ENCODE measurements at places on chromosomes 12 and 14. TPM values are rescaled to one million over a fixed set of nuclear protein-coding genes. Genes with fewer than 3 reads are reported as not detected.

DNA sequence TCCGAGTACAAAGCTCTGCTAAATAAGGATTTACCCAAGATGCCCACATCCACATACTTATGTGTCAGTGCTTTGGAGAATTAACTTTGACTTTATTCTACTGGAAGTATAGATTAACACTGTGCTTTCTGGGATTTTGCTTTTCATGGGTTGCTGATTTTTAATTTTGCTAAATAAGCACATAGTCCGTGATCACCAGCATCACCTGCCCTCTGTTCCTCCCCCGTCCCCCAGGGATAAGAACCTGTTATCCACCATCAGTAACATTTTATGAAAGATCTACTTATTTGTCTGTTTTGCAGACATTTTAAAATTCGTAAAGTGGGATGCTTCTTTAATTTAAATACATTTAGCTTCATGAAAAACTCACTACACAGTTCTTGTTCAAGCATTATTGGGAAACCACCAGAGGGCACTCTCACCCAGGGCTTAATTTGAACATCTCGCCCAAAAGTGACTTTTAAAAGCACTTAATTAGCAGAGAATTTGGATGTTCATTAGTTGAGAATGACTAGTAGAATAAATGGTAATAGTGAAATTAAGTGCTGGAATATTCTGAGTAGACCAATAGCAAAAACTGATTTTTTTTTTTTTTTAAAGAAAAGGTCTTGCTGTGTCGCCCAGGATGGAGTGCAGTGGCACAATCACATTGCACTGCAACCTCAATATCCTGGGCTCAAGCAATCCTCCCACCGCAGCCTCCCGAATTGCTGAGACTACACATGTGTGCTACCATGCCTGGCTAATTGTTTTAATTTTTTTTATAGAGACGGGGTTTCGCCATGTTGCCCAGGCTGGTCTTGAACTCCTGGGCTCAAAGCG, 35.7 kb downstream of the MRPL42 start:
- no peaks in the 10 kb centered on the region for H3K36me3 ChIP-seq
- no peaks in the 10 kb centered on the region for H3K4me1 ChIP-seq
- no peak overlapping the region for H3K27ac ChIP-seq
- H3K4me3 ChIP-seq: no peak overlapping the region
- DNase-seq: no peak

GRCh38 chr12:4628406-4628805, 20.4 kb downstream of the AKAP3 start:
- DNase-seq: no peak
- no peaks in the 10 kb centered on the region for H3K27me3 ChIP-seq
- no peak overlapping the region for H3K4me3 ChIP-seq
- no peak overlapping the region for H3K27ac ChIP-seq
- H3K36me3 ChIP-seq: no peaks in the 10 kb centered on the region

- no peak overlapping the region for H3K4me3 ChIP-seq
- H3K4me1 ChIP-seq: peaks cover 13% of the 10 kb centered on the region
- H3K36me3 ChIP-seq: no peaks in the 10 kb centered on the region
- H3K27me3 ChIP-seq: no peaks in the 10 kb centered on the region
- no peak overlapping the region for H3K27ac ChIP-seq
Measured at GRCh38 chr12:50579757-50580267, 75.0 kb downstream of the DIP2B start.

HOTAIR gene
- not detected for total RNA-seq

DNA sequence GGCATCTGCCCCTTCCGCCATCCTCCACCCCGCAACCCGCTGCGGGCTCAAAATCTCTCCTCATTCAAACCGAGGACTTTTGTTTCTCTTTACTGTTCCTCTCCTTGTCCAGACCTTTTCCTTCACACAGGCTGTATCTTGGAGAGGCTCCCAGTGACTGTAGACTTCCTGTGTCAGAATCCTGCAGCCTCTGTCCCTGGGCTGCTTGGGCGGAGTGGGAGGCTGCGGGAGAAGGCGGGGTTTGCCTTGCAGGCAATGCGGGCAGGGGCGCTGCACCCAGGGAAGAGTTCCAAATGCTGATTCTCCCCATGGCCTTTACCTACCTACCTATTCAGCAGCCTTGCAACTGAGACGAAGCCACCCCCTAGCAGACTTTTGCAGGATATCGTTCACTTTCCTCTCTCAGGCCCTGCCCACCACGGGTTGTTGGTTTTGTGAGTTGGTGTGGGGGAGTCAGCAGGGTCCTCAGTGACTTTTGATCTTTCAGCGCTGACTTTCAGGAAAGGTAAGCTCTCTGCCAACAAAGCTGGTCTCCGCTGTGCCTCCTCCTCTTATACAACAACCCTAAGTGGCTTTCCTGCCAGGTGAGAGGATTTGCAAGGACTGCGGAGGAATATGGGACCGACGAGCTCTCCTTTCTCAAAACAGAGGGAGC, 79.0 kb upstream of the KCNA1 start:
- H3K36me3 ChIP-seq: no peaks in the 10 kb centered on the region
- H3K4me3 ChIP-seq: no peak overlapping the region
- DNase-seq: no peak

All from vagina (tissue), 2 donors.